ENCODE measurements at places on chromosomes 5 and 9.

DNA sequence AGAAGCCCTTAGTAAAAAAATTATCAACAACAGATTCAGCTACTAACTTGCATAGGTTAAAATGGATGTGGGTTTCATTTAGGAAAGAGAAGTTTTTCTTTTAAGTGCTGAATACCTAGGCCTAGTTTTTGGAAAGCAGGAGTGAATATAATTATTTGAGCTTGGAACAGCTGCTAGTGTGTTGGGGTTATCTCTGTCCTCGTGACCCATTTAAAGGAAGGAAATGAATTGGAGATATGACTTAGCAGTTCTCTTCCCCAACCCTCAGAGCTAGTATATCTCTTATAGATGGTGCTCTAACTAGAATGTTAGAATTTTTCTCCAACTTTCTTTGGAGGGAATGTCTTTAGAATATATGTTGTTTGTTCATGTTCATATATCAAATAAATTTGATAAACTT, 38.6 kb downstream of the ZNF366 start:
- no peak for DNase-seq

DNA sequence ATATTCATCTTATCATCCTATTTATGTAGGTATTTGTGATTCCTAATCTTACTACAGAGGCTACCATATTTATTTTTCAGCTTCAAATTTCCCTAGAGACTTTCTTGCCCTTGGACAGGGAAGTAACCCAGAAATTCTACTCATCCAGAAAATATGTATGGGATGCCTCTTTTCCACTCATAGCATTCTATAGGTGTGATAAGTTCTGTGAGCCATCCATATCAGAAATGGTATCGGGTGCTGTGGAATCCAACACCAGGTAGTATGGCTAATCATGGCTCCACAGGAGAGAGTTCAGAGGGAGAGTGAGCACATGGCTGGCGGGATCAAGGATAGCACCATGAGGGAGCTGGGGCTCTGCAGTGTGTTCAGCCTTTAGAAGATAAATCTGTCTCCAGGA, 349.3 kb upstream of the ACTBL2 start:
- no peak for DNase-seq

GRCh38 chr9:26656003-26656870, 236.4 kb downstream of the CAAP1 start:
- peak; percentile 5 for DNase-seq

DNA sequence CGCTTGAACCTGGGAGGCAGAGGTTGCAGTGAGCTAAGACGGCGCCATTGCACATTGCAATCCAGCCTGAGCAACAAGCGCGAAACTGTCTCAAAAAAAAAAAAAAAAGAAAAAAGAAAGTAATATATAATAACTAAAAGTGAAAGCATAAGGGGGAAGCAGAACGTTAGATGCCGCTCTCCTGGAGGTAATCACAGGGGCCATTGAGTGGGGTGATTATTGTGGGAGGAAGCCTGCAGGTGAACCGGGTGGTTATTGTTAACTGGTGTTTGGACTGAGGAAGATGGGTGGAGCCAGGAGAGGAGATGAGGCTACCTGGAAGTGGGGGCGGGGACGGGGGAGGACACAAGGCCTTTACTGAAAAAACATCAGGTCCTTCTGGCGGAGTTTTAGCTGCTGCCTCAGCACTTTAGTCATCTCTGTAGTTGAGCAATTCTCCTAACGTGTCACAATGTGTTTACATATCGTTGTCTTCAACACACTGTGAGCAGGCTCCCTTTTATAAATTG, 5.3 kb upstream of the TJP2 start:
- DNase-seq, result peak; percentile 88

DNA sequence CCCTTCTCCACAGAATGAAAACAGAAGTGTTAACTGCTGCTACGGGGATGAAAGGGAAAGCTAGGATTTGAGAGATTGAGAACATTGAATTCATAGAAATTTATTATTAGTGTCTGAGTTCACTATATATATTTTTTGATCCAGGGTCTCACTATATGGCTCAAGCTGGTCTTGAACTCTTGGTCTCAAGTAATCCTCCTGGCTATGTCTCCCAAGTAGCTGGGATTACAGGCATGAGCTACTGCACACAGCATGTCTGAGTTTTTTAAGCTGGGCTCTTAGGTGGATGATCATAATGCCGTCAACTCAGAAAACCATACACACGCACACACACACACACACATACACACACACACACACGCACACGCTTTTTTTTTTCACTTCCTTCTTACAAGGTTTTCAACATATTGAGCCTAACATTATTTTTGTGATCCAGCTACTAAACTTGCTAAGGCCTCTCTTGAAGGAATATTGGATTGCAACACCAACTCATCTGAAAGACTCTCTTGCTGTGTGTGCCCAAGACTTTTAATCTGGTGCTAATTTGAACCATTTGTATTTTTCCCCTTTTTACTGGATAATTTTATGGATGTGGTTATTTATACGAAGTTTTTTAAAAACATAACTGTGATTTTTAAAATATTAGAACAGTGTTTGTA, 1045.4 kb downstream of the DTWD2 start:
- no peak for DNase-seq

- DNase-seq, result no peak
Observed at GRCh38 chr5:180141068-180141660, 67.8 kb downstream of the RASGEF1C start.

- DNase-seq, result no peak
Observed at GRCh38 chr5:143471041-143471509, 67.6 kb upstream of the NR3C1 start.

DNA sequence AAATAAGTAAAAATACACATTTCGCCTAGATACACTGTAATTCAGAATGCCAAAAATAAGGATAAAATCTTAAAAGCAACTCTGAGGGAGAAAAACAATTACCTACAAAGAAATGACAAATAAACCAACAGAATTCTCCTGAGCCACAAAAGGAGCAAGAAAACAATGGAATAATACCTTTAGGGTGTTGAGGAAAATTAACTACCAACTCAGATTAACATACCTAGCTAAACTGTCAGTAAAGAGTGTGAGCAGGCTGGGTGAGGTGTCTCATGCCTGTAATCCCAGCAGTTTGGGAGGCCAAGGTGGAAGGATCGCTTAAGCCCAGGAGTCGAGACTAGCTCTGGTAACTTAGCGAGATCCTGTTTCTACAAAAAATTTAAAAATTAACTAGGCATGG, 81.5 kb downstream of the C9orf50 start:
- no peak for DNase-seq

GRCh38 chr5:6338135-6338534, 40.2 kb downstream of the MED10 start:
- DNase-seq, result no peak

DNA sequence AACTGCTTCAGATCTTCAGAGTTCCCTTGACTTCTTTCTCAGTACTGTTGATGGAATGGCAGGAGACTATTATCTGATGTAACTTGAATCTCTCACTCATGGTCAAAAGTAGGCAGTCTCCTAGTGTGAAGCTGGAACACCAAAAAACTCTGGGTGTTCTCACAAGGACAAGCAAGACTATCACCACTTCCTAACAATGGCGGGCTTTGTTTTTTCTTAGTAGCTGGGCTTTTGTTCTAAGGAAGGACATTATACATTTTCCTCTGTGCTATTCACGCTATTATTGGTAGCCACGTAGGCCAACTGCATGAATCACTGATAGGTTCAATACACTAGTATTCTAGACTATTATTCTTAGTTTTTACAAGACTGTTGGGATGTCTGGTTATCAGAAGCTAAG, 67.7 kb upstream of the ATG10 start:
- DNase-seq, result no peak

GRCh38 chr5:139747583-139748504, 47.8 kb upstream of the PSD2 start:
- peak; percentile 64 for DNase-seq

DNA sequence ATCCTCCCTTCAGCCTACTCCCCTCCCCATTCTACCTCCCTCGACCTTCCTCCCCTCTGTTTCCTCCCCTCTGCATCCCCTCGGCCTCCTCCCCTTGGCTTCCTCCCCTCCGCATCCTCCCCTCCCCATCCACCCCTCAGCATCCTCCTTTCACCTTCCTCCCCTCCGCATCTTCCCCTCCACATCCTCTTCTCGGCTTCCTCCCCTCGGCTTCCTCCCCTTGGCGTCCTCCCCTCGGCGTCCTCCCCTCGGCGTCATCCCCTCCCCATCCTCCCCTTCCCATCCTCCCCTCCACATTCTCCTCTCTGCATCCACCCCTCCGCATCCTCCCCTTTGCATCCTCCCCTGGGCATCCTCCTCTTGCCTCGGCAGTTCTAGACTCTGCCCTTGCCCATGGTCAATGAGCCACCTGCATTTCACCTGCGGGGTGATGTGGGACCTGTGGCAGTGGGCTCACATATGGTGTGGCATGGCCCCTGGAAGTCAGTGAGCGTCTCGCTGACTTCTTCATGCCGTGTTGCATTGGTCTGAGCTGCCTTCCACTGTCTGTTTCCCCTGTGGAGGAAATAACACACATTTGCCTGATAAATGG, 113.0 kb downstream of the WNK2 start:
- DNase-seq, result no peak

DNA sequence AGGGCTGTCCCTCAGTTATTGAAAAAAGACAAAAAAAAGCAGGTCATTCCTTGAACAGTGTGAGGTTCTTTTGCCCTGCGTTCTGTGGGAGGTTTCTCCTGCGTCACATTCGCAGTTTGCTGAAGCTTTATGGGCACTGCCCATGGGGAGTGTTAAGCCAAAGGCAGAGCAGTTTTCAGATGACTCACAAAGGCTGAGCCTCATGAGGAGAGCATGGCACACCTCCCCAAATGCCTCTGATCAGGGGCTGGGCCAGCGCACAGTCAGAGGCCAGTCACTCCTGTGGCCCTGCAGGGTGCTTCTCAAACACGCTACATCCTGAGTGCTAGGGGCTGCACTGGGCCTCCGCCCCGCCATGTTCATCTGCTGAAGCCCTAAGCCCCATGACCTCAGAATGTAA, 38.4 kb downstream of the IRX1 start:
- DNase-seq, result no peak

GRCh38 chr5:41695920-41696582, 174.2 kb downstream of the OXCT1 start:
- no peak for DNase-seq

- no peak for DNase-seq
Observed at GRCh38 chr5:100444961-100445360, 90.2 kb upstream of the FAM174A start.

DNA sequence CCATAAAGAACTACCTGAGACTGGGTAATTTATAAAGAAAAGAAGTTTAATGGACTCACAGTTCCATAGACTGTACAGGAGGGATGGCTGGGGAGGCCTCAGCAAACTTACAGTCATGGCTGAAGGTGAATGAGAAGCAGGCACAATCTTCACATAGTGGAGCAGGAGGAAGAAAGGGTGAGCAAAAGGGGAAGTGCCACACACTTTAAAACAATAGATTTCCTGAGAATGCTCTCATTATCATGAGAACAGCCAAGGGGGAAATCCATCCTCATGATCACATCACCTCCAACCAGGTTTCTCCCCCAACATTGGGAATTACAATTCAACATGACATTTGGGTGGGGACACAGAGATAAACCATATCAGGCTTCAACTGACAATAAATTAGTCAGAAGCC, 664.9 kb downstream of the TAF11L14 start:
- no peak for DNase-seq

DNA sequence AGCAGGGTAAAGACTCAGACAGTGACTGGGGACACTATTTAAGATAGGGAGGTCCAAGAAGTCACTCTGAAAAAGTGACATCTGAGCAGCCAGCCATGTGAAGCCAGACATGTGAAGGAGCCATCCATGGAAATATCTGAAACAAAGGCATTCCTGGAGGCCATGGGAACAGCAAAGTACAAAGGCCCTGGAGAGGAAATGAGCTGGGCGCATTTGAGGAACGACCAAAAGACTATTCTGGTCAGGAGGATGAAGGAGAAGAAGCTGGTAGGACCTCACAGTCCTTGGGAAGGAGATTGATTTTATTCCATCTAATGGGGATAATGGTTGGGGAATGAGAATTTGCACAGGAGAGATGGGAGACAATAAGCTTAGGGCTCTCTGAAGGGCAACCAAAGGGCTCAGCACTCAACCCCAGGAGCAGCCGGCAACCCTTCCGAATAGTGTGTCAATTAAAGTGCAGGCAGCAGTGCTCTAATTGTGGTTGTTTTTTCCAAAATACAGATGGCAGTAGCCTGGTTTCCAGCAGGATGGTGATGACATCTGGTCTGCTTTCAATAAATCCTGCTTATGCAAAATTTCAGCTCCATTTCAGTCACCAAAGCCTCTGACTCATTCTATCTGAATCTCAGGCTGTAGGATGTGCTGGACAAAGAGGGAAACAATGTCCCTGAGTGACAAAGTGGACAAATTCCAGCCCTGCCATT, 26.7 kb downstream of the FOXI1 start:
- DNase-seq, result no peak

DNA sequence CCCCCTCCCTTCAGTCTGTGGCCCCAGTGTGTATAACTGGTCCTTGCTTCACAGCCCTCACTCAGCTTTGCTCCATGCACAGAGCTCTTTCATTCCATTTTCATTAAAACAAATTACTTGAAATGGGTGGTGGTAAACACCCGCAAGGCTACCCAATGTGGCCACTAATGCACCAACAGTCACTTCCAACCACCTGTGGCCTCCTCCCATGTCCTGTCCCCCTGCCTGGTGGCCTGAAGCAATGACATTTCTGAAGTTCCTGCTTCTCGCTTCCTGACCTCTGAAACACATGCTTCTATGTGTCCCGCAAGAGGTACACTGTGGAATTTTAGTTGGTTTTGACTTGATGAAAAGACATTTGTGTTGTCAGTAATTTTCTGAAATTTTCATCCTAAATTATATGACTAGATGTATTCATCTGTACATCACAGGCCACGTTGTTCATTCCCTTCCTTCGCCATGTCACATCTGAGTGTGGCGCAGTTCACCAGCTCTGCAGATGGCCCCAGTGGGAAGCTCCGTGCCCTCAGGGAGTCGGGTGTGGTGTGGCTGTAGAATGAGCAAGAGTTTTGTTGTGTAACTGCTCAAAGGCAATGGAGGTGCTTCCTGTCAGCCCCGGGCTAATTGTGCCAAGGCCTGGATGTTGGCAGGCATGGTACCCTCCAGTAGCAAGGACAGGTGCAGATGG, 9.6 kb downstream of the ROPN1L start:
- DNase-seq, result no peak

- DNase-seq, result peak; percentile 55
Observed at GRCh38 chr9:136312436-136312835, 8.5 kb upstream of the CCDC187 start.

GRCh38 chr9:69173891-69174615, at the start of gene TJP2:
TSS of gene TJP2 (plus strand) at chr9:69174277. CDS start at chr9:69174373, 96 bp downstream.
- DNase-seq, result peak; percentile 48

- no peak for DNase-seq
Observed at GRCh38 chr5:94432499-94432898, 185.9 kb downstream of the KIAA0825 start.

DNA sequence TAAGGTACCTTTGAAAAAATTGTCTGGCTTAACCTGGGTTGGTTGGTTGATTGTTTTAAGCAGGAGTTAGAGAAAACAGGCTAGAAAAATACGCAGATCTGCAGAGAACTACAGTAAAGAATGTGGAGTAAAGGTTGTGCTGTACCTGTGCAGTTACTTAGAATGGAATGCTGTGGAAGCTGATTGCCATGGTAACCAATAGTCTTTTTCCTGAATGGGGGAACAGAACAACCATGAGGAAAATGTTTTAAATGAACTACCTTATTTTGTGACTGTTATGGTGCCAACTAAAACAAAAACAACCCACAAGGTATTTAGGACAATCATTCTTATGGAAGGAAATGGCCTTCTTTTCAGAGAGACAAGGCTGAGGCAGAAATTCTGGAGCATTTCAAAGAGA, 4.8 kb upstream of the HOMER1 start:
- DNase-seq, result no peak
